ENCODE measurements at places on chromosomes 5 and 9. TPM values are rescaled to one million over a fixed set of nuclear protein-coding genes. Genes with fewer than 3 reads are reported as not detected.

- H3K27me3 ChIP-seq = no peaks in the 10 kb centered on the region
- DNase-seq = no peak
- no peaks in the 10 kb centered on the region for H3K36me3 ChIP-seq
- H3K27ac ChIP-seq = no peak overlapping the region
- no peak overlapping the region for H3K4me3 ChIP-seq
- H3K4me1 ChIP-seq = no peaks in the 10 kb centered on the region
Measured at GRCh38 chr5:33901156-33901555, 9.4 kb upstream of the ADAMTS12 start.

GRCh38 chr5:10712574-10713366, 48.3 kb downstream of the DAP start:
- H3K4me3 ChIP-seq = no peak overlapping the region
- no peaks in the 10 kb centered on the region for H3K36me3 ChIP-seq

DNA sequence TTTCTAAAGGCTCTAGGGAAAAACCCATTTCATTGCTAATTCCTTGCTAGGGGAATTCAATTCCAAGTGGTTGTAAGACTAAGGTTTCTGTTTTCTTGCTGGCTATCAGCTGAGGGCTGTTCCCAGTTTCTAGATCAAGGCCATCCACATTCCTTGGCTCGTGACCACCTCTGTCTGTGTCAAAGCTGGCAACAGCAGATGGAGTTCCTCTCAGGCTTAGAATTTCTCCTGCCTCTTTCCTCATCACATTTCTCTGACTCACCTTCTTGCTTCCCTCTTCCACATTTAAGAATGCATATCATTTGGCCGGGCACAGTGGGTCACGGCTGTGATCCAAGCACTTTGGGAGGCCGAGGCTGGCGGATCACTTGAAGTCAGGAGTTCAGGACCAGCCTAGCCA, 19.0 kb downstream of the DAB2IP start:
- H3K36me3 ChIP-seq = no peaks in the 10 kb centered on the region
- H3K4me3 ChIP-seq = no peak overlapping the region
- no peak for DNase-seq
- H3K4me1 ChIP-seq = no peaks in the 10 kb centered on the region

- no peaks in the 10 kb centered on the region for H3K27me3 ChIP-seq
- H3K4me1 ChIP-seq = no peaks in the 10 kb centered on the region
- no peak overlapping the region for H3K27ac ChIP-seq
- no peak for DNase-seq
Measured at GRCh38 chr5:26622947-26623346, 415.4 kb downstream of the CDH9 start.

- no peaks in the 10 kb centered on the region for H3K36me3 ChIP-seq
- H3K4me1 ChIP-seq = peaks cover 10% of the 10 kb centered on the region
- H3K4me3 ChIP-seq = no peak overlapping the region
- DNase-seq = no peak
- H3K27me3 ChIP-seq = no peaks in the 10 kb centered on the region
Measured at GRCh38 chr5:89929173-89929572, 480.4 kb downstream of the CETN3 start.

DNA sequence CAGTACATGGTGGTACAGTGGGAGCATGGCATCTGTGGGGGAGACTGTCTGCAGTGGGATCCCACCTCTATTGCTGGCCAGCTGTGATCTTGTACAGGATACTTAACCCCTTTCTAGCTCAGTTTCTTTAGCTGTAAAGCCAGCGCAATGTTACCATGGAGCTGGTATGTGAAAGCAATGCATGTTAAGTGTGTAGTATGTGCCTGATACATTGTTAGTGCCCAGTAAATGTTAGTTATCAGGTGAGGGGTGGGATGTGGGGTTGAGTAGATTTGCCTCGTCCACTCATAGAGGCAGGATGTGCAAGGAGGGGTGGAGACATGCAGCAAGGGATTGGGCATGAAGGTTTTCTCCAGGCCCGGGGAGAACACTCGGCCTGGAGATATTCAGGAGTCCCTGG, 12.3 kb downstream of the ZBED3 start:
- DNase-seq = no peak
- no peaks in the 10 kb centered on the region for H3K27me3 ChIP-seq
- H3K4me3 ChIP-seq = no peak overlapping the region

GRCh38 chr9:107404736-107405135, 84.8 kb downstream of the KLF4 start:
- peaks cover 1% of the 10 kb centered on the region for H3K4me1 ChIP-seq
- DNase-seq = no peak
- H3K36me3 ChIP-seq = no peaks in the 10 kb centered on the region
- no peak overlapping the region for H3K27ac ChIP-seq
- no peak overlapping the region for H3K4me3 ChIP-seq

DNA sequence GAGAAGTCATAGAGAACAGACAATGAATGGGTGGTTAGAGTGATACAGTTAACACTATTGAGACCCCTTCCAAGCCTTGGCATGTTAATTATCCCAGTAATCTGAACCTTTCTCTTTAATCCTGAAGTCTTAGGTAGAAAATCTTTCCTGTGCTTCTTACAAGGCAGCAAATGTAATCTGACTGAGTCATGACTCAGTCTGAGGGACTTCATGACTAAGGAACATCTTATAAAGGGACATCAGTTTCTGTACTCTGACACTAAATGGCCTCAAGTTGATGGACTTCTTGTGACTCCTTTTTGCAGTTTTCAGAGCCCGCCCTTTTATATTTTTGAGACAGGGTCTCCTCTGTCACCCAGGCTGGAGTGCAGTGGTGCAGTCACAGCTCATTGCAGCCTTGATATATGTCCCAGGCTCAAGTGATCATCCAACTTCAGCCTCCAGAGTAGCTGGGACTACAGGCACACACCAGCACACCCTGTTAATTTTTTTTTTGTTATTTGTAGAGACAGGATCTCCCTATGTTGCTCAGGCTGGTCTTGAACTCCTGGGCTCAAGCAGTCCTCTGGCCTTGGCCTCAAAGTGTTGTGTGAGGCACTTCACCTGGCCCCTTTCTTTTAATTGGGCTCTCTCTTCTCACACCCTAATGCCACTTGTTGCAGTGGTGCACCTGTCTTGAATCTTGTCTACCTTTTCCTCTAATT, 9.5 kb downstream of the EXOSC3 start:
- peaks cover 39% of the 10 kb centered on the region for H3K36me3 ChIP-seq
- DNase-seq = no peak
- no peak overlapping the region for H3K4me3 ChIP-seq

DNA sequence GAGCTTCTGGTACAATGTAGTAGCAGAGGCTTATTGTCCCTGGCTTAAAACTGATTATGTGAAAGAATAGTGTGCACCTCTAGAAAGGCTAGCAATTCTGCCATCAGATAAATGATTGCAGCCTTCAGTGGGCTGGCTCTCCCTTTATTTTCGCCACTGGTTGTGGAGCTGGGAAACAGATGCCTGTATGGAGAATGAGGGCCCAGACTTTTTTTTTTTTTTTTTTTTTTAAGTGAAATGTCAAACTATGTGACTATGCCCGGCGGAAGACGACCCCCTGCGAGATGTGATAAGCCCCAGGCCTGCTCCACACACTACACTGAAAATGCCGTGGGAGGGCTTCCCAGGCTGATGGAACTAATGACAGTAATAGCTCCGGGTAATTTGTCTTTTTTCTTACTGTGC, 28.7 kb downstream of the ISL1 start:
- no peaks in the 10 kb centered on the region for H3K4me1 ChIP-seq
- H3K27me3 ChIP-seq = no peaks in the 10 kb centered on the region
- H3K27ac ChIP-seq = no peak overlapping the region
- H3K4me3 ChIP-seq = no peak overlapping the region
- no peak for DNase-seq
- no peaks in the 10 kb centered on the region for H3K36me3 ChIP-seq

- DNase-seq = no peak
- no peak overlapping the region for H3K27ac ChIP-seq
- H3K4me1 ChIP-seq = no peaks in the 10 kb centered on the region
- no peaks in the 10 kb centered on the region for H3K27me3 ChIP-seq
- H3K4me3 ChIP-seq = no peak overlapping the region
Measured at GRCh38 chr5:3854188-3854821, 258.7 kb downstream of the IRX1 start.

The SLCO6A1 gene
- not detected for polyA plus RNA-seq

The SNCB gene
- 0.69 TPM for polyA plus RNA-seq

GRCh38 chr9:72955126-72955455, 2.2 kb upstream of the ALDH1A1 start:
- no peaks in the 10 kb centered on the region for H3K36me3 ChIP-seq
- no peak overlapping the region for H3K27ac ChIP-seq
- no peak overlapping the region for H3K4me3 ChIP-seq
- no peaks in the 10 kb centered on the region for H3K4me1 ChIP-seq
- H3K27me3 ChIP-seq = no peaks in the 10 kb centered on the region
- no peak for DNase-seq

The CERCAM gene
- 25.9 TPM for polyA plus RNA-seq

The LMNB1 gene
- 11.0 TPM for polyA plus RNA-seq

DNA sequence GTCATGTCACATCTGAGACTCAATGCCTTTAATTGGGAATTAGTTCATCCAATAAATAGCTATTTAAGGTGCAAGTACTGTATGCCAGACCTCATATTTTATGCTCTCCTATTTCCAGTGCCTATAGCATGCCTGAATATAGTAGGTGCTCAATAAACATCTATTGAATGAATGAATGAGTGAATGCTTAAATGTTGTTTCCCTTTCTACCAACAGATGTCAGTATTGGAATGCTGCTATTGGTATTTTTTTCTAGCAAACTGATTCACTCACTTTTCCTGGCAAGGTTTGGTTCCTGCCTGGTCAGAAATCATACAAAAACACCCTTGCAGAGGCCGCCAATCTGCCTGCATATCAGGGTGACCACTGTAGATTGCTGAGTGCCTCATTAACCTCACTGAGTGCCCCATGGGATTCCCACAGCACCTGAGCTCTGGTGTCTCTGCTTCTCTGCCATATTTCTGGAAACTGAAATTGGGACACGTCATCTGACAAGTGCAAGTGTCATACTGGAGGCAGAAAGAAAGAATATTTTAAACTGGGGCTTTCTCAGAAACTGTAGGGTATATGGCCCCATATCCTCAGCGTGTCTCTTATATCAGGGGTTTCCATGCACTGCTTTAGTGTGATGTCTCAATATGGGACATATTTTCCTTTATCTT, 359.7 kb downstream of the TRIM32 start:
- H3K36me3 ChIP-seq = no peaks in the 10 kb centered on the region
- no peak for DNase-seq
- H3K4me3 ChIP-seq = no peak overlapping the region
- no peak overlapping the region for H3K27ac ChIP-seq
- H3K27me3 ChIP-seq = no peaks in the 10 kb centered on the region
- no peaks in the 10 kb centered on the region for H3K4me1 ChIP-seq

The CCL28 gene
- polyA plus RNA-seq = 2.2 TPM

DNA sequence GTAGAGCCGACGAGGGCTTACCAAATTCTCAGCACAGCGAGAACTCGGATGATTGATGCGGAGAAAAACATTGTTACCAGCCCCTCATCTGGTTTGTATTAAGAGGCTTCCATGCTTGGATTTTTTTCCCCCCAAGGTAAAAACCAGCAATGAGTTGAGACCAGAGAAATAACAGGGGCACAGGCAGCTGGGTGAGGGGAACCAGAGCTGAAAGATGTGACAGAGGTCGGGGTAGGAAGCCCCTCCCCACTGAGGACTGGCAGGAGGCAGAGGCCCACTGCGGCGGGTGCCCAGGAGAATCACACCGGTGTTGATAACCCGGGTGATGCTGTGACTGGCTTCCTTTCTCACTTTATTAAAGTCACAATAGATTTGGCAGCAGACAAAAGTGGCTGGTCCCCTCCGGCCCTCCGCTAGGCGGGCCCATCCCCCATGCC, 116.5 kb upstream of the PHYKPL start:
- no peaks in the 10 kb centered on the region for H3K36me3 ChIP-seq
- no peaks in the 10 kb centered on the region for H3K27me3 ChIP-seq
- H3K27ac ChIP-seq = no peak overlapping the region
- no peaks in the 10 kb centered on the region for H3K4me1 ChIP-seq
- DNase-seq = no peak

GRCh38 chr5:166004006-166004405, 2287.4 kb upstream of the WWC1 start:
- no peaks in the 10 kb centered on the region for H3K36me3 ChIP-seq
- no peak overlapping the region for H3K4me3 ChIP-seq
- no peak overlapping the region for H3K27ac ChIP-seq
- H3K4me1 ChIP-seq = no peaks in the 10 kb centered on the region
- no peak for DNase-seq

DNA sequence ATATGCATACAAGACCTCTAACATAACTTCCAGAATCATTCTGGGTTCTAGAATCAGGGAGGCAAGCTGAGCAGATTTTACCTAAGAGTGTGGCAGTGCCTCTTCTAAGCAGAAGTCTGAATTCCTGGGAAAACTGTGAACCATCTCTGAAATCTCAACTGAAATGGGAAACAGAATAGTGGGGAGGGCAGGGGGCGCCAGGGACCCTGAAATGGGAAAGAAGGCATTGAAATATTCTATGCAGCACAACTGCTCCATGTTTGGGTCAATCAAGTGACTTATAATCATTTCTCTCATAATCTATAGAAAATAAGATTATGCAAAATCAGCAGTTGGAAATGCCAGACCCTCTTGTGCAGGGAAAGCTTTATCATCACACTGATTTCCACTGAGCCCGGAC, 156.1 kb downstream of the EBF1 start:
- H3K4me3 ChIP-seq = no peak overlapping the region
- H3K27me3 ChIP-seq = no peaks in the 10 kb centered on the region
- H3K36me3 ChIP-seq = no peaks in the 10 kb centered on the region
- peaks cover 12% of the 10 kb centered on the region for H3K4me1 ChIP-seq
- no peak overlapping the region for H3K27ac ChIP-seq
- no peak for DNase-seq

The PCDHGA11 gene
- 2.5 TPM for polyA plus RNA-seq

- DNase-seq = no peak
- H3K4me3 ChIP-seq = no peak overlapping the region
- peaks cover 9% of the 10 kb centered on the region for H3K4me1 ChIP-seq
- no peaks in the 10 kb centered on the region for H3K36me3 ChIP-seq
- H3K27ac ChIP-seq = no peak overlapping the region
- no peaks in the 10 kb centered on the region for H3K27me3 ChIP-seq
Measured at GRCh38 chr5:132251220-132251725, 6.2 kb upstream of the PDLIM4 start.

GRCh38 chr5:93800988-93801811, 59.8 kb upstream of the POU5F2 start:
- no peaks in the 10 kb centered on the region for H3K36me3 ChIP-seq
- no peaks in the 10 kb centered on the region for H3K27me3 ChIP-seq
- H3K4me1 ChIP-seq = peaks cover 5% of the 10 kb centered on the region
- DNase-seq = no peak

Data from keratinocyte (primary cell).